Renal pelvis (tissue), 12 donors: ENCODE measurements at places on chromosomes 1 and 21. TPM values are rescaled to one million over a fixed set of nuclear protein-coding genes. Genes with fewer than 3 reads are reported as not detected.

ACOT11 gene
- polyA plus RNA-seq, result 20.2 TPM

PTPRU gene
- 15.7 TPM for polyA plus RNA-seq

GOLT1A gene
- 3.0 TPM for polyA plus RNA-seq

ELAPOR1 gene
- 1.4 TPM for polyA plus RNA-seq

RAVER2 gene
- 30.5 TPM for polyA plus RNA-seq

RCSD1 gene
- polyA plus RNA-seq, result 13.0 TPM

NBPF3 gene
- 11.5 TPM for polyA plus RNA-seq

MSTO1 gene
- polyA plus RNA-seq, result 69.9 TPM

TSSK3 gene
- 8.7 TPM for polyA plus RNA-seq

MX2 gene
- polyA plus RNA-seq, result 2.4 TPM
